ENCODE measurements at places on chromosomes 3 and 15.

DNA sequence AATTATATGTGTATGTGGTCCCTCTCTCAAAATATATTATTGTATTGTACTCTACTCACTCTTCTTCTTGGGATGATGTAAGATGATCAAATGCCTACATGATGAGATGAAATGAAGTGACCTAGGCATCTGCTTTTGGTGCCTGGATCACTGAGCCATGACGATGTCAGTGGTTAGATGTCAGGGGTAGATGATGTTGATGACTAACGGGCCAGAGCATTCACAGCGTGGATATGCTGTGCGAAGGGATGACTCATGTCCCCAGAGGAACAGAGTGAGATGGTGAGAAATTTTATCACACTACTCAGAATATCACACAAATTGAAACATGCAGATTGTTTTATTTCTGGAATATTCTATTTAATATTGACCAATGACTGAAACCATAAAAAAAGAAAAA lies 233.9 kb upstream of the CADM2 start:
- no peak for DNase-seq

DNA sequence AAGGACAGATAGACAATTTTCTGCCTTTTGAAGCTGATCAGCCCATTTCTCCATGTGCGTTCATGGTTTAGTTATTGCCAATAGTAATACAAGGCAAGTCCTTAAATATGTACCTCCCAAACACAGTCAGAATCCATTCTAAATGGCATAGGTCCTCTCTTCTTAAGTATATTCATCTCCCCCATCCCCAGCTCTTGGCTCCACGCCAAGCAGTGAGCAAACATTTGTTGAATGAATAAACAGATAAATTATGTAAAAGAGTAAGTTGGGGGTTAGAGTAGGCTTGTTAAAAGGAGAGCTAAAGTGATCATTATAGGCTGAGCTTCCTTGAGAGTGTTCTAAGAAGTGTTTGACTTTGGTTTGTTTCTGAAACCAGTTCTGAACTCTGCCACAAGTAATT lies 241.3 kb downstream of the ITPR1 start:
- no peak for DNase-seq

GRCh38 chr15:92079647-92080255 lies 226.2 kb downstream of the SLCO3A1 start:
- no peak for DNase-seq

DNA sequence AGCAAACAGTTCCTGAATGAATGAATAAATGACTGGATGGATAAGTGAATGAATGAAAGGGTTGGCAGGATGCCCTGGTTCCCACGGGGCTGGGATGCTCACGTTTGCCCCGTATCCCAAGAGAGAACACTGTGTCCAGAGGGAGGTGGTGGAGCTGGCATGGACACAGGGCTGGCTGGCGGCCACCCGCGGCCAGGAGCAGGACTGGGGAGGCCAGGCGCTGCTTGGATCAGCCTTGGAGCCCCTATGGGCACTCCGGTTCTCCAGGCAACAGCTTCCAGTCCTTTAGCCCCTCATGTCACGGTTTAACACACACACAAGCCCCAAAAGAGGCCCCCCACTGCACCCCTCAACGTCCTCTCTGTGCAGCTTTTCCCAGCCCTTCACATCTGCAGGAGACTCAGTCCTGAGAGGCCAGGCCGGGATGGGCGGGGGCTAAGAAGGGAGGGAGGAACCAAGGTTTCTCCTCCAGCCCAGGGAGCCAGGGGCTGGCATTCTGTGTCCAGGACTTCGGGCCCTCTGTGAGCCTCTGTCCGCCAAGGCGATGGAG lies 86.0 kb upstream of the ALDH1L1 start:
- no peak for DNase-seq

DNA sequence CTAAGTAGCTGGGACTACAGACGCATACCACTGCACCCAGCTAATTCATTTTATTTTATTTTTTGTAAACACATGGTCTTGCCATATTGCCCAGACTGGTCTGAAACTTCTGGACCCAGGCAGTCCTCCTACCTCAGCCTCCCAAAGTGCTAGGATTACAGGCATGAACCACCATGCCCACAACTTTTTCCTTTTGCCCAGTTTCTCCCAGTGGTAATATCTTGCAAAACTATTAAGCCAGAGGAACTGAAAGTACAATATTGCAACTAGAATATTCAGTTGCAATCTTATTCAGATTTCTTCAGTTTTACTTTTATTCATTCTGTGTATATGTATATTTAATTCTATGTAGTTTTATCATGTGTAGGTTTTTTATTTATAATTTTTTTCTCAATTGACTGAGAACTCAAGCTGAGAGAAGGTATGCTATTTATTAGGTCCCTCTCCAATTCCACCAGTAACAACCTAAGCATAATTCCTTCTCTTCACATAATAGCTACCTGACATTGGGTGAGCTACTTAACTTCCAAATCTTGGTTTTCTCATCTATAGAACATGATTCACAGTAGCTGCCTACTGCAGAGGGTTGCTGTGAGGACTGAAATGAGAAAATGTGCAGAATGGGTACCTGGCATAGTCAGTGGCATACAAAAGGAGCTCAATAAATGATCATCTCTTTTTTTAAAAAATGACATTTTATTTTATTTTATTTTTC lies 30.8 kb downstream of the KLHL18 start:
- no peak for DNase-seq

DNA sequence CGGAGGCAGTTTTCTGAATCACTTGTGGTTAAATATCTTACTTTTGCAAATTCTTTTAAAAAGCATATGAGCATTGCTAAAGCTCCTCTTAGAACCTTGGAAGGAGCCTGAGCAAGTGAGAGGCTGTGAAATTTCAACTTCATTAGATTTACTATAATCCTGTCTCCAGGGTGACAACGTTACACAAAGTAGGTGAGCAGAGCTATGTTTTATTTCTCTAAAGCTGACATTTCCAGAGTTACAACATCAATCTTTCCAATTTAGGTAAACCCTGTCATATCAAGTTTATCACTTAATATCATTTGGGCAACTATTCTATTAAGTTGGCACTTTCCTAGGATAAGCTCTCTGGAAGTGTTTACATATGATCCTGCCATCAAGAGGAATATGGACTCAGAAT lies 544.9 kb upstream of the CBLB start:
- DNase-seq, result no peak

DNA sequence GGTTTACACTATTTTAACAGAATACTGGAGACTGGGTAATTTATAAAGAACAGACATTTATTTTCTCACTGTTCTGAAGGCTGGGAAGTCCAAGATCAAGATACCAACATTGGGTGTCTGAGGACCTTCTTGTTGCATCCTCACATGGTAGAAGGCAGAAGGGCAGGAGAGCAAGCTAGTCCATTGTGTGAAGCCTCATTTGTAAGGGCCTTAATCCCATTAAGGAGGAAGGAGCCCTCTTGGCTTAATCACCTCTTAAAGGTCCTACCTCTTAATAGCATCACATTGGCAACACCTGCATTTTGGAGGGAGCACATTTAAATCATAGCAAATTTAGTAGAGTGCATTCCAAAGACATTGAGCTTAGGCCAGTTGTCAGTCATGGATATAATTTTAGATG lies 26.2 kb downstream of the UBE2Q2 start:
- no peak for DNase-seq

DNA sequence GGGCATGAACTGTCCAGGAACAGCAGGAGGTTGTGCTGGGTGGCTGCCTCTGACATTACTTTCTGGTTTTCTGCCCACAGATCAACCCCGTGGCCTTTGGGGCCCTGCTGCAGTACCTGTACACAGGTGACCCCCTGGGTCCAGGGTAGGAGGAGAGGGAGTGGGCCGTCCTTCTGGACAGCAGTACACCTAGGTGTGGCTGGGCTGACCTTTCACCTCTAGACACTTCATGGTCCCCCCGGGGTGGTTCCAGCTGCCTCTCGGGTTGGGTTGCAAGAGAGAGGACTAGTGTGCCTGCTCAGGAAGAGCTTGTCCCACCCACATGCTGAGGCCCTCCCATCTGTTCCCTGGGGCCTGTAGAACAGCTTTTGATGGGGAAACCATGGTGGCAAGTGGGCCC lies 3.7 kb downstream of the ABTB1 start:
- no peak for DNase-seq

DNA sequence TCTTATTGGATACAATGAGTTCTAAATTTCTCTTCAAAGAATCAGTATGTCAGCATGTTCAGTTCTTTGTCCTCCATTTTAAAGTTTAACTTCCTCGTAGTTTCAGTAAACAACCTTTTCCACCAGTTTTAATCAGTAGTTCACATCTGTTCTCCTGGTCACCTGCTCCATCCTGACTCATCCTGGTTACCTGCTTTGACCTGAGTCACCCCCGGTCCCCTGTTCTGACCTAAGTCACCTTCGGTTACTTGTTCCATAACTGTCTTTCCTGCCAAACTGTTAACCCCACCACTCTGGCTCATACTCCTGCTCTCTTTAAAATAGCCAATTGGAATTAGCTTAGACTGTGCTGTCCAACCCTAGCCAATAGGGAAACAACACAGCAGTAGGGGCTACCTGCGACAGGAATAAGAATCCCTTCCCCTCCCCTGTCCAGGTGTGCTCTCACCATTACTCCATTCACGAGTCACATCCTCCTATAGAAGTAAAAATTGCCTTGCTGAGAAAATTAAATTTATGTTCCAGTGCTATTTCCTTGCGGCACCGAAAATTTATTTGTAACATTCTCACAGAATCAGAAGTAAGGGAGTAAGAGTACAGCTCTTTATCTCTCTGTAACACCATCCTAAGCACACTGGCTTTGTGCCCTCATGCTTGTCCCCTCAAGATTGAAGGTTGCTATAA lies 23.8 kb downstream of the TRANK1 start:
- DNase-seq, result no peak

DNA sequence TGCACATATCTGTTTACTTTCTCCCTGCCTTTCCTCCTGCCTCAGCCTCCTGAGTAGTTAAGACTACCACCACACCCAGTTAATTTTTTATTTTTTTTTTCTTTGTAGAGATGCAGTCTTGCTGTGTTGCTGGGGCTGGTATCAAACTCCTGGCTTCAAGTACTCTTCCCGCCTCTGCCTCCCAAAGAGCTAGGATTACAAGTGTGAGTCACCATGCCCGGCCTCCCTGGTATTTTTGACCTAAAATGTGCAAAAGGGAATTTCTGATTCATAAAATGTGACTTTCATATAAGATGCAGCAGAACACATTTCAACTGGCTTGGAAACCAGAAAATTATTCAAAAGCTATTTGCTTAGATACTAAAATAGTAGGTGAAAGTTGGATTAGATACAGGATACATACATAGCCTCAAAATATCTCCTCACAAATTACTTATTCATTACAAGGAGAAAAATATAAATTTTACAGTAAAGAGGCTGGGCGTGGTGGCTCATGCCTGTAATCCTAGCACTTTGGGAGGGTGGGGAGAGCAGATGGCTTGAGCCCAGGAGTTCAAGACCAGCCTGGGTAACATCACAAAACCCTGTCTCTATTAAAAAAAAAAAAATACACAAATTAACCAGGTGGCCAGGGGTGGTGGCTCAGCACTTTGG lies 32.0 kb downstream of the MAP4 start:
- no peak for DNase-seq

- DNase-seq, result no peak
Measured at GRCh38 chr3:158492685-158493084, 78.3 kb upstream of the MLF1 start.

GRCh38 chr15:68691705-68692104 lies 112.9 kb downstream of the CORO2B start:
- DNase-seq, result peak; percentile 59

DNA sequence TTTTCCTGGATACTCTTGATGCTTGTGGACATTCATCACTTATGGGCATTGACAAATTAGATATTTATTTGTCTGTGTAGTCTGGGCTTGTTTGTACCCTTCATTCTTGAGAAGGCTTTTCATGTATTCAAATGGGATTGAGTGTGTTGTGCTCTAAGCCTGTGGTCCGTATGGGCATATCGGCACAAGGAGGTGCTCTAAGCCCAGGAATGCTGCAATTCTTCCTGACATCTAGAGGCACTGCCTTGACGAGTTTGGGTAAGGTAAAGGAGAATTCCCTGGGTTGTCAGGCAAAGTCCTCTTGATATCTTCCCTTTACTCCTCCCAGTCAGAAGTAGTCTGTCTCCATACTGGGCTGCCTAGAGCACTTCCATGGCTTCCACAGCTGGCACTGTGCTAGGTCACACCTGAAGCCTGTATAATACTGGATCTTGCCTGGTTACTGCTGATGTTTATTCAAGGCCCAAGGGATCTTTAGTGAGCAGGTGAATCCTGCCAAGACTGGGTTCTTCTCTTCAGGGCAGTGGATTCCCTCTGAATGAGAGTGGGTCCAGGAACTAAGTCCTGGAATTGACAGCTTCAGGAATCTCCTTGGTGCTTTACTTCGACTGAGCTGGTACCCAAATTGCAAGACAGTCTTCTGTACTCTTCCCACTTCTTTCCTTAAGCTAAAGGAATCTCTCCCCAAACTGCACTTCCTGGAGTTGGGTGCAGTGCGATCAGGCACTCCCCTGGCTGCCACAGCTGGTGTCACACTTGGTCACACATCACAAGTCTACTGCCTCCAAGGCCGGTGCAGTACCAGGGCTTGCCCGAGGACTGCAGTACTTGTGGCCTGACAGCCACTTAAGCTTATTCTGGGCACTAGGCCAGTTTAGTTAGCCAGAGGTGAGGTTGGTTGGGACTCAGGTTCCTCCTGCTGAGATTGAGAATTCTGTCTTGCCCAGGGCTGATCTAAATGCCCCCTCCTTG lies 46.0 kb downstream of the GALK2 start:
- no peak for DNase-seq

DNA sequence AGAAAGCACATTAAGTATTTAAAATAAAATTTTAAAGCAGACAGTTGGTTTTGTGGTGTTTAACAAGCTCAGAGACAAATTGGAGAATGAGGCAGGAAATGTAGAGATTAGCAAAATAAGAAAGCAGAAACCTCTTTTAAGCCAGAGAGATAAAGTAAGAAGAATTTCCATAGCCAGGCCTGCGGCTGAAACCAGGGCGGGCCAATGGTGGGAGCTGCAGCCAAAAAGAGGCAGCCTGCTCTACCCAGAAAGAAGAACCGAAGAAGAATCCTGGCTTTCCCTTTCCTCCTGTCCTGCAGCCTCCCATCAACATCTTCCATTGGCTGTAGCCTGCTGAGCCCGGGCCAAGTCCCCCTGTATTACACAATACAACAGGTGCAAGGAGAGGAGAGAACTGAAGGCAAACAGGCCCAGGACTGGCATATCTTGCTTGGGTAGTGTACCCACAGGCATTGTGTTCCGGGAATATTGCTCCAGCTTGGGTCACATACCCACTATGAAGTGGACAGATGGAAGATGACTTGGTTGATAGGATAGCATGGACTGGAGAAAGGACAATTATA lies 11.5 kb upstream of the TFG start:
- DNase-seq, result no peak

Data from mesothelial cell of epicardium (in vitro differentiated cells).